ENCODE measurements at places on chromosomes 3 and 15.

- no peak for DNase-seq
- no peaks in the 10 kb centered on the region for H3K36me3 ChIP-seq
- H3K4me1 ChIP-seq = no peaks in the 10 kb centered on the region
Observed at GRCh38 chr3:149077628-149078027, 8.7 kb downstream of the HLTF start.

- H3K4me3 ChIP-seq = peak overlapping the region; percentile 94
- H3K4me1 ChIP-seq = peaks cover 31% of the 10 kb centered on the region
- no peaks in the 10 kb centered on the region for H3K27me3 ChIP-seq
- peak overlapping the region; percentile 93 for H3K27ac ChIP-seq
- H3K36me3 ChIP-seq = no peaks in the 10 kb centered on the region
Observed at GRCh38 chr3:69738315-69738714, 949 bp upstream of the MITF start.

DNA sequence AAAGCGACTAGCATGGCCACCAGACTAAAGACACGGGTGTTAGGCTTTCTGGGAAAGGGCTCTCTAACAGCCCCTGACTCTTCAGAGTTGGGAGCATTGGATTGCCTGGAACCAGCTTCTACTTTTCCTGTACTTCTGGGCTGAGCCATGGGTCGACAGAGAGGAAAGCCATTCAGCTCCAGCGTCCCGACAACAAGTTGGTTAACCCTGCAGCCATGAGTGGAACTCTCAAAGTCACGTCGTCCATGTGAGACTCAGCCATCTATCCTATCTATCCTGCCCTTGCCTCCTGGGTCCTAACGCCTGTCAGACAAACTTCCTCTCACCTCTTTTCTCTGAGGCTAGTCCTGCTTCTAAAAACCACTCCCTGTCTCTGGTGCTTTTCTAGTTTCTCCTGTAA is 32.6 kb upstream of the TBC1D5 start:
- H3K4me1 ChIP-seq = no peaks in the 10 kb centered on the region
- no peaks in the 10 kb centered on the region for H3K36me3 ChIP-seq
- no peak overlapping the region for H3K27ac ChIP-seq
- DNase-seq = no peak

DNA sequence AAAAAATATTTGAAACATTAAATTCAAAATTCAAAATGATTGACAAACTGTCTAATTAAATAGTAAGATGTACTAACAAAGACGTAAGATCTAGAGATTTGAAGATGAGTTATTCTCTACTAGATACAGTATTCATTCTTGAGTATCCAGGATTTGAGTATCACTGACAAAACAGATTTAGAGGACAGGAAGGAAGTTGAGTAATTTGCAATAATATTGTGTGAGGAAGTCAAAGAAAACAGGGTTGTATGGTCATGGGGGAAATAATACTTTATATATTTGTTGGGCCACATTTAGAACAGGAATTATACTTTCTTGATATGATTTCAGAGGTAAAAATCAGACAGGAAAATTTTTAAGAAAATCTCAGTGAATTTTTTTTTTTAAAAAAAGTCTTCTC is 393.1 kb upstream of the CDIN1 start:
- no peak overlapping the region for H3K4me3 ChIP-seq
- no peak for DNase-seq
- no peaks in the 10 kb centered on the region for H3K4me1 ChIP-seq
- H3K27me3 ChIP-seq = no peaks in the 10 kb centered on the region
- H3K27ac ChIP-seq = no peak overlapping the region
